NCI-H1436 (cell line): ENCODE measurements at places on chromosomes 12 and 14.

GRCh38 chr12:40375076-40375475 lies 150.3 kb downstream of the LRRK2 start:
- no peak for DNase-seq

DNA sequence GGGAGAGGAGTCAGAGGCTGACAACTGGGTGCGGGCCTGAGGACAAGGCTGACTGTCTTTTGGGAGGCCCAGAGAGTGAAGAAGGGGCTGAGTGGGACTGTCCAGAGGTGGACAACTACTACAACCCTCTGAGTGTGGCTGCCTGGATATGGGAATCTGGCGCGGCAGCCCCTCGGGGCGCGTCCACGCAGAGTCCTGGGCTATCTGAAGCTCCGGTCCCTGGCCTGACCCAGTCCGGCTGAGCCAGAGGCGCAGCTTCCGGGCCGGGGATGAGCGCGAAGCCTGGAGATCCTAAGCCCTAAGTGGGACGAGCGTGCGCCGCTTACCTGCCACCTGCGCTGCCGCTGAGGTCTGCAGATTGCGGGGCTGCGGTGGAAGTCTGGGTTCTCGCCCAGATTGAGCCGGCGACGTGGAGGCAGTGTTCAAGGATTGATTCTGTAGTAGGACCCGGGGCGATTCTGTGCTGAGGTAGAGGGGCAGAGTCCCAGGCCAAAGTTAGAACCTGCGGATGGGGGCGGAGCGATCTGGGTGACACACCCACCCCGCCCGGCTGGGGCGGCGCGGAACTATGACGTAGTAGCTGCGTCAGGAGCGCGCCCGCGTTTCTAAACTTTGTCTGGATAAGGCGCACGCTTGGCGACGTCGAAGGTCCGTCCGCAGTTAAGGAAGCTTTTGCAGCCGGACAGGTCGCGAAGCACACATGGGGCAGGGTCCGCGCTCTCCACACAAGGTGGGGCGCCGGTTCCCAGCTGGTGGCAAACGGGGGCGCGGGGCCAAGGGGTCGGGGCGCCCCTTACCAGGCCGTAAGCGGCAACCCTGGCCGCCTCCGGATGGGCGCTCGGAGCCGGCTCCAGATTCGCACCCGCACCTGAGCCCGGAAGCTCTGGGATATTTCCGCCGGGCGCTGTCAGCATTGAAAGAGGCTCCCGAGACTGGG lies at the start of the genes DHRS1 and NOP9:
Gene DHRS1 (minus strand): TSS at position 526 of the 937 bp plus-strand sequence. CDS start 674 bp downstream, outside the sequence.
Gene NOP9 (plus strand): TSS at position 596 of the 937 bp plus-strand sequence. CDS start 105 bp downstream, at position 701.
- DNase-seq: peak; percentile 85

- no peak for DNase-seq
Observed at GRCh38 chr14:68966872-68967301, 12.2 kb downstream of the ACTN1 start.

- no peak for DNase-seq
Observed at GRCh38 chr14:104975481-104976197, 2.5 kb downstream of the AHNAK2 start.

DNA sequence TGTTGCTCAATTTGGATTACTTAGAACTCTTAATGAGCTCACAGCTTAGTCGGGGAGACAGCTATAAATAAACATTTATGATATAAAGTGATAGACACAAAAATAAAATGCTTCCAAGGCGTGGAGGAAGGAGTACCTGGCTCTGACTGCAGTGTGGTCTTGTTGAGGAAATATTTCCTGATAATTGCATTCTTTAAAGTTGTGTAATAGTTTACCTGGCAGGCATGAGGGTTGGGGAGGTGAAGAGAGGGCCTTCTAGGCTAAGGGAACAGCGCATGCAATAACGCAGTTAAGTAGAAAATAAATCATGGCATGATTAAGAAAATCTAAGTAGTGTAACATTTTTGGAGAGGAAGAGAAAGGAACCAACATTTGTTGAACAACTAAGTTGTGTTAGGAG lies 260.5 kb upstream of the ATP2B1 start:
- DNase-seq: no peak

- no peak for DNase-seq
Observed at GRCh38 chr14:64676410-64677008, 27.7 kb upstream of the PLEKHG3 start.

DNA sequence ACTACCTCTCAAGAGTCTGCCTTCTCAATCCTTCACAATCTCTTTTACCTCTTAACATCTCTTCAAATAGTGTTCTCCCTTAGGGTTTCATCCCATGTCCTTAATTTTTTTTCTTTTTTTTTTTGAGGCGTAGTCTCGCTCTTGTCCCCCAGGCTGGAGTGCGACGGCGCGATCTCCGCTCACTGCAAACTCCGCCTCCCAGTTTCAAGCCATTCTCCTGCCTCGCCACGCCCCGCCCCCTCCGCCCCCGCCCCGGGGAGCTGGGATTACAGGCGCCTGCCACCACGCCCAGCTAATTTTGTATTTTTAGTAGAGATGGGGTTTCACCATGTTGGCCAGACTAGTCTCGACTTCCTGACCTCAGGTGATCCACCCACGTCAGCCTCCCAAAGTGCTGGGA lies 7.0 kb upstream of the BCAT1 start:
- DNase-seq: no peak
